ENCODE measurements at places on chromosomes 3 and 15. TPM values are rescaled to one million over a fixed set of nuclear protein-coding genes. Genes with fewer than 3 reads are reported as not detected.

Gene SEMA7A
- total RNA-seq, result 3.1 TPM

Gene SYNPR
- not detected for total RNA-seq

Gene ZCWPW2
- not detected for total RNA-seq

GRCh38 chr3:194837457-194838127 lies 151.9 kb downstream of the FAM43A start:
- DNase-seq, result no peak

GRCh38 chr3:114770874-114771273 lies 376.2 kb downstream of the ZBTB20 start:
- no peak for DNase-seq

DNA sequence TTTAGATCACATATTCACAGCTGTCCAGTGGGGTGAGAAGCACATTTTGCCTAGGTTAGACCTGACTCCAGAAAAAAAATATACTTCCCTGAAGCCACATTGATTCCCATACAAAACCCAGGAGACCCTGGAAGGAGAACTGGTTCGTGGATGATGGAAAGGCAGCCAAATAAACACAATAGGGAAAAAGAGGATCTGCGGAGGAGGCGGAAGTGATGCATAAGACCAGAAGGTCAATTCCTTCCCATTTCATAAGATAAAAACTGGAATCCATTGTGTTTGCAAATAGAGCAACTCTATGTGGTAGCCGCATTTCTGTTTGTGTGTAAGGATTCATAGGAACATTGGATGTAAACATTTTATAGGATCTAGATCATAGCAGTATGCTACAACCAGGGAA lies 781.9 kb upstream of the GRM7 start:
- no peak for DNase-seq

- no peak for DNase-seq
Measured at GRCh38 chr3:61531528-61531927, 29.8 kb upstream of the PTPRG start.

GRCh38 chr3:42755681-42756578 lies 17.1 kb downstream of the CCDC13 start:
- DNase-seq, result no peak

DNA sequence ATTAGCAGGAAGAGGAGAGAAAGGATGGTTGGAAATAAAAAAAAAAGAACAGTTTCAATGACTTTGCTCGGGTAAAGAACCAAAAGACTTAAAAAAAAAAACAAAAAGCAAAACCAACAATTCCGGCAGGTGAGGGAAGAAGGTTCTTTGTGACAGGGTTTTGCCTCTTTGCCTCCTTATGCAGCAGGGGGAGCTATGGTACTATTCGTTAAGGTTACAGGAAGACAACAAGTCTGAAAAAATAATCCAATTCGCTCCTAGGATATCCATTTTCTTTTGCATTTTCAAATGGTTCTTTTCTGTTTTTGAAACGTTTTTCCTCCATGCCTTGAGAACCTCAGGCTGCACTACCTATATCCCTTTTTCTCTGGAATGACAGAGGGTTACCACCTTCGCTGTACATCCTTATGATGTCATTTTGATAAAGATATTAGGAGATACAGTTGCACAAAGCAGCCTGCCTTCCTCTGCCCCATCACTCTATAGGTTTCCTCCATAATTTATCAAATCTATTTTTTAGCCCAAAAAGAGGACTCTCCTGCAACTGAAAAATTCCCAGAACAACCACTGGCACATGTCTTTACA lies 55.0 kb downstream of the CFAP20DC start:
- DNase-seq, result no peak

DNA sequence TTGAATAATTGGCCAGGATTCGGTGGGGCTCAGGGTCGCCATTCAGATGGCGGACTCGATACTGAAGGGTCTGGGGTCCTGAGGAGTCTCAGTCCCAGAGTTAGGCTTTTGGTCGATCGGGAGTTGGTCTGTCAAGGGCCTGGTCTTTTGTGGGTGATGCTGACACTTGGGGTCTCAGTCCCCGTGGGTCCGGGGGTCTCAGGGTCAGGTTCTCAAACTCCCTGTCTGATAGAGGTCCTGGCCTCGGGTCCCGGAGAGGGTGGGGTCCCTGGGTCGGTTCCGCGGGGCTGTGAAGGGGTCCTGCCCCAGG lies 467 bp downstream of the NCKIPSD start:
- DNase-seq, result no peak

GRCh38 chr3:56055546-56055945 lies 412.7 kb downstream of the ERC2 start:
- DNase-seq, result no peak

Measured in omental fat pad (tissue), 4 donors.